ENCODE measurements at places on chromosomes 6 and 20.

GRCh38 chr20:63167026-63167917 lies 48.7 kb downstream of the YTHDF1 start:
- peak; percentile 37 for DNase-seq

DNA sequence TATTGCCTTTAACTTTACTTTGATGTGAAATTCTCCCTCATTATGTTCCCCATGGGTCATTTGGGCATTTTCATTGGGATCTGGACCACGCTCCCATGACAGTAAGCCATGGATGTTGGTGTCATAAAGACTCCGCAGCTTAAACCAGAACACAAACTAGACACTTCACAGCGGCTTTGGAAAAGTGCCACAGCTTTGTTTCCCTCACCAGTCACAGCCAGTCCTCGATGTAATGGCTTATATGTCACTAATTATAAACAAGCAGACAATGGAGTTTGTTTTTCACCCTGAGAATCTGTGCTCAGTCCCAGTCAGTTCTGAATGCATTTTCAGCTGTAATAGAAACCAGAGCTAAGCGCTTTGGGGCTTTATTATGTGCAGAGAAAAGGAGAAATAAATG lies 23.2 kb upstream of the DAAM2 start:
- no peak for DNase-seq

DNA sequence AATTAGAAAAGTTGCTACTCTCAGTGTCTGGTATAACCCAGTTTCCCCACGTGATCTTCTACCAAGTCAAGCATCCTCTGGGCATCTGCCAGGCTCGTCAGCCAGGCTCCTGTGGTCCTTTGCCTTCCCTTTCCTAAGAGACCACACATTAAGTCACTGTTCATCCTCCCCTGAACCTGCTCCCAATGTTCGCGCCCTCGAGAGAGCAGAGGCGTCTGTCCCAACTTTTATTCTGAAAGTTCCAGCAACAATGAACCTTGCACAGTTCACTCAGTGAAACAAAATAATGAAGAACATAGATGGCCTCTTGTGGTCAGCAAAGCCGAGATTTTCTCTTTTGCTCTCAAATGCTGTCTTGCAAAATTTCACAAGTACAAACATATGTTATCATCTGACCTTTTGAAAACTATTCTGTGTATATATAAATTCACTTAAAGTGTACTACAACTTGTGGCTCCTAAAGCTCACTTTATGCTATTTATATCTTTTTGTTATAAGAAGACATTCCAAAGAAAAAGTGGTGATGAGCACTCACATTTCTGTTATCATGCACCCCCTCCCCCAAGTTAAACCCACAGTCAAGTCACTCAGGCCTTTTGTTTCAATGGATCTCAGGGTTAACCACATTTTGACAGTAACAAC lies 39.2 kb upstream of the NHSL1 start:
- DNase-seq, result peak; percentile 41

GRCh38 chr20:5689463-5689862 lies 60.7 kb upstream of the SHLD1 start:
- DNase-seq, result no peak

GRCh38 chr6:89895276-89895874 lies 1.1 kb downstream of the GJA10 start:
- no peak for DNase-seq

- DNase-seq, result no peak
Measured at GRCh38 chr6:151561238-151561637, 67.4 kb downstream of the CCDC170 start.

DNA sequence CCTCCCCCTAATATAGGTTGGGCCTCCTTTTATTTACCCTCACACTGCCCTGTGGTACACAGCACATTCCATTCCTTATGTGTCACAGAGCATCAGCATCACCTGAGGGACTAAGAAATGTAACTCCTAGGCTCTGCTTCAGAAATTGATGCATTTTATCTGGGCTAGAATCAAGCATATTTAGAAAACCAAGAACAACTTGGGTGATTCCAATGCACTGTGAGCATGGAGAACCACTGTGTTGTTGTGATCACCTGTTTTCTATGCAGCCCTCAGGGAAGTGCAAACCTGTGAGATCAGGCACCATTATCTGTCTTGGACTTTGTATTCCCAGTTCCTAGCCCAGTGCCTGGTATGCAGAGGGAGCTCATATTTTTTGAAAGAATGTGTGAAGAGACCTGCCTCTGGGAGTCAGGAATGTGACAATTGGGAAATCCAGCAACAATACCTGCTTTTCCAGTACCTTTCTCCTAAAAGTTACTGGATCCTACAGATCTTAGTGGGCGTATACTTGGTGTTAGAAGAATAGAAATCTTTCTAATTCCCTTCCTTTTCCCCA lies 7.0 kb downstream of the KAT14 start:
- no peak for DNase-seq
